ENCODE measurements at places on chromosomes 16 and 17.

DNA sequence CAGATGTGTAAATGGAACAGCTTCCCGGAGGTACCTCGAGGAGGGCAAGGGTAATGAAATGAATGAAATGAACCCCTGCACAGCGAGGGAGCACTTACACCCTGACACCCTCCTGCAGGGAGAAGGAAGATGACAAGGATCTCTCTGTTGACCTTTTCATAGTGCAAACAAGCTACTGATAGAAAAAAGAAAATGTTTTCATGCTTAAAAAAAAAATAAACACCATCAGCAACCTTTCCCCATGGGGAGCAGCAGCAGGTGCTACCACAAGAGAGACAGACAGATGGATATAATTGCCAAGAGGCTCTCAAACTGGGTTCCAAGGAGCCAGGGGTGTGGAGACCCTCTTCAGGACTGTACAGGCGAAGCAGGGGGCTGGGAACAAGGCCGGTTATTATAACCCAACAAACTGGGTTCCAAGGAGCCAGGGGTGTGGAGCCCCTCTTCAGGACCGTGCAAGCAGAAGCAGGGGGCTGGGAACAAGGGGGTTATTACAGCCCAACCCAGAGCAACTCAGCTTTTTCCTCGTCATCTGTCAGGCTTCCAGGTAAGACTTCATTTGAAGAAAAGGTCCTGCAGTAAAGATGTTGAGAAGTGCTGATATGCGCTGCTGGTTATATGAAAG, 718 bp upstream of the RPH3AL start:
- DNase-seq, result no peak

- DNase-seq, result no peak
These were observed 8.1 kb upstream of the ATXN7L3 start for GRCh38 chr17:44207743-44208142.

DNA sequence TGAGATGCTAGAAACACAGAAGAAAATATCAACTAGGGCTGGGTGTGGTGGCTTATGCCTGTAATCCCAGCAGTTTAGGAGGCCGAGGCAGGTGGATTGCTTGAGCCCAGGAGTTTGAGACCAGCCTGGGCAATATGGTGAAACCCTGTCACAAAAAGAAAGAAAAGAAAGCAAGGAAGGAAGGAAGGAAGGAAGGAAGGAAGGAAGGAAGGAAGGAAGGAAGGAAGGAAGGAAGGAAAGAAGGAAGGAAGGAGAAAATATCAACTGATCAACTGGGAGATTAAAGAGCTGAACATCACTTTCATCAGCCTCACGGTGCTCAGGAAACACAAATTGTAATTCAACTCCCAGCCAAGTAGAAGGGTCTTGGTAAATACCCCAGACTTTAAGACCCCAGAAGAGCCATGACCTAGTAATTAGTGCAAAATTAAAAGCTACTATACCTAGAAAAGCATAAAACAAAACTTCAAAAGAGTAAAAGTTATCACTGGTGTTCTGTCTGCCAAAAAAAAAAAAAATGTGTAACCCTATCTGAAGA, 27.8 kb upstream of the SLFN13 start:
- DNase-seq, result no peak

DNA sequence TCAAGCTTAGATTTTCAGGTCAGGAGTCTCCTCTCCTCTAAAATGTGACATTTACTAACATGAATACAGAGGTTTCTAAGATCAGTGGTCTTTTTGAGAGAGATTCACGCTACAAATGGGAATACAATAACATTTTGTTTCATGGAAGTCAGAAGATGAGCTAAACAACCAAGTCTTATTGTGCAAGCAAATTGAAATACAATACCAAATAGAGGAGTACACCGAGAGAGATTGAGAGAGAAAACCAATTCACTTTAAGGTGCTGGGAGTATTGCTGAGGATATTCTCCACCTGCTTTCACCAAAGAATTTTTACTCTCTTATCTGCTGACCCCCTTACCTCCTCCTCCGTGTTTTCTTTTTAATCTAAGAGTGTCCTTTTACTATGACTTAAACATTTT, 11.5 kb downstream of the VEZF1 start:
- DNase-seq, result no peak

DNA sequence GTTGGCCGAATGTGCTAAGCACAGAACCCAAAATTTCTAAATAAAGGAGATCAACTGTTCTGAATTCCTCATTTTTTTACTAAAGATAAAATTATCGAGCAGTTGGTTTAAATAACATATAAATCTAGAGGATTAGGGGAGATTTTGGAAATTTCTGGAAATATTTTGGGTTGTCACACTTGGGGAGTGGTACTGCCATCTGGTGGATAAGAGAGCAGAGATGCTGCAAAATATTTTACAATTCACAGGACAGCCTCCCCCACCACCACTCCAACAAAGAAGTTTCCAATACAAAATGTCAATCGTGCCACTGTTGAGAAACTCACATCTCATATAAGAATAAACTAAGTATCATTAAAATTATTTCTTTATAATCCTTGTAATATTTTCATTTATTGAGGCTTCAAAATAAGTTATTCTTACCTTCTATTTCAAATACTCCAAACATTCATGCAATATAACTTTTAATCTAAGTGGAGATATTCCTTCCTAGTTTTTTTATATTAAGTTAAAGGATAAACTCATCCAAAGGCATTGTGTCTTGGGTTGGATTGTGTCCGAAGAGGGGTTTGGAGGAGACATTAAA, 17.0 kb upstream of the ABCA8 start:
- no peak for DNase-seq

DNA sequence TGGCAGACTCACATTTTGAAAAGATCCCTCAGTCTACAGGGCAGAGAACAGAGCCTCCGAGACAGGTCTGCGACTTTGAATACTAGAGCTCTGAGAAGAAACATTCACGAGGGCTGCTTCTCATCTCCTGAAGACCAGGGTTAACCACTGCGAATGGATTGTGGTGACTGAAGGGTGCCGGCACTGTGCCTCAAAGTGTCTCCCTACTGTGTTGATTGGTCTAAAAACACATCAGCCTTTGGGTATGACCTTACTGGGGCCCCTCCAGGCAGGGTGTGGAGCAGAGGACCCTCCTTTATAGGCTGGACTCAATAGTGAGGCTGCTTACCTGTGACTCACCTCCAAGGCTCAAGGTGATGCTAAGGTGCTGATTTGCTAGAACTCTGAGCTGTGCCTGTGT, 2.6 kb upstream of the LGALS9 start:
- no peak for DNase-seq

DNA sequence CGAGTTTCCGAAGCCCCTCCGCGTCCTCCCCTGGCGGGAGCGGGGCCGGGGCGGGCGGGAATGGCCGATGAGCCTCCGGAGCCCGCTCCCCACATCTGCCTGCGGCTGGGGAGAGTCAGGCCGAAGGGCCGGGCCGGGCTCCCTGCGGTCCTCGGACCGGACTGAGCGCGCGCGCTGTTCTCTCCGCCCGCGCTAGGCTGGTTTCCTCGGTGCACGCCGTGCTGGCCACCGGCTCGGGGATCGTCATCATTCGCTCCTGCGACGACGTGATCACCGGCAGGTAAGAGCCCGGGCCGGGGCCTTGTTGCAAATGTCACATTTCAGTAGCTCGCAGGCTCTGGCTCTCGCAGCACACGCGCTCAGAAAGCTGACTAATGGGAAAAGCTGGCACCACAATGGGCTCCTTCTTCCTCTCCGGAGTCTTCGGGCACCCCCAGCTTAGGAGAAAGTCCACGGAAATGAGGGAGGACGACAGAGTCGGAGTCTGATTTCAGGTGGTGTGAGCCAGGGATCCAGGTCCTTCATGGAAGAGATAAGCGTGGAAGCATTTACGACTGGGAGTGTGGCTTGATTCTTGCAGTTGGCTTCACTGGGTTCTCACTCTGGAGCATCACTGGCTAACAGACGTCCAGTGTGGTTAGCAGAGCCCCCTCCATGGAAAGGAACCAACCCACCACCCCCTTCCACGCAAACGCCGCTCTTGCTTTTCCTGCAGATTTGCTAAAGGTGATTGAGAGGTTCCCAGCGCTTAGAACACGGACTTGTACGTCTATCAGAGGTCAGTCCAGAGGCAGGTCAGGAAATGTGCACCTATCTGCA, 715 bp downstream of the TLCD3A start:
- peak; percentile 27 for DNase-seq

DNA sequence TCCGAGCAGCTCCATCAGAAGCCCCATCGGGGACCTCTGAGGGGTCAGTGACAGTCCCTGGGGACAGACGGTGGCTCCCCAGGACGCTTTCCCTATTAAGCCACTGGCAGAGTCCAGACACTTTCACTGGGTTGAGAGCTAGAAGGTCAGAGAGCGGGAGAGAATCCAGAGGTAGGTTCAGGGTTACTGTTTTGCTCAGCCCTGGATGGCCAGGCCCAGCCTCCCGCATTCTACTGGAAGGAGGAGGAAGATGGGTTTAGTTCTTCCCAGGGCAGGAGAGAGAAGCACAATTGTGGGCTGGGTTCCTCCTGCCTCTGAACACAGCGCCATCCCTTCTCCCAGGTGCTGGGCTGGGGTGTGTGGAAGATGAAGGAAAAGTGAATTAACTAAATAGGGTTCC, 452.8 kb downstream of the SLC39A11 start:
- no peak for DNase-seq

DNA sequence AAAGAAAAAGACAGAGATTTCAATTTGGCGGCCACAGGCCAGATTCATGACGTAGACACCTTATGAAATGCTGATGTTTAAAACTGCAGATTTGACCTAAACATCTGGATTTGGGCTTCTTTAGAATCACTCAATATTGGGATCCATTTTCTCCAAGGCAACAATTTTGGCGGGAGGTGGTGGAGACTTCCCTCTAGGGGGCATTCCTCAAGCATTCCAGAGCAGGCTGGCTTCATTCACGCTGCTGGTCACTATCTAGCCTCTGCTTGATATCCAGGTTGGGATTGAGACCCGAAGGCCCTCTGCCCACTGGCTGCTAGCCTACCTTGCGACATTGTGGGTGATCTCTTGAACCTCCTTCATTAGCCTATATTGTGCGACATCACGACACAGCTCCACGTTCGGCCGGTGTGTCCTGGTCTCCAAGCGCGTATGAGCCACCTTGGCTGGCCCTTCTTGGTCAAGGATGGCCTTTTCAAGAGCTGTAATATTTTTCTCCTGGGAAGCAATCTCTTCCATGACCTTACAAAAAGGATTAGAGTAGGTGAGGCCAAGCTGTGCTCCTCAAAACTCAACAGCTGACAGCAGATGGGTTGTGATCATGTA, 24.5 kb downstream of the FBXO39 start:
- no peak for DNase-seq

All from NCI-H526 treated with DMSO at 0.1 percent for 48 hours (cell line).